BJ (cell line): ENCODE measurements at places on chromosomes 6 and 20.

DNA sequence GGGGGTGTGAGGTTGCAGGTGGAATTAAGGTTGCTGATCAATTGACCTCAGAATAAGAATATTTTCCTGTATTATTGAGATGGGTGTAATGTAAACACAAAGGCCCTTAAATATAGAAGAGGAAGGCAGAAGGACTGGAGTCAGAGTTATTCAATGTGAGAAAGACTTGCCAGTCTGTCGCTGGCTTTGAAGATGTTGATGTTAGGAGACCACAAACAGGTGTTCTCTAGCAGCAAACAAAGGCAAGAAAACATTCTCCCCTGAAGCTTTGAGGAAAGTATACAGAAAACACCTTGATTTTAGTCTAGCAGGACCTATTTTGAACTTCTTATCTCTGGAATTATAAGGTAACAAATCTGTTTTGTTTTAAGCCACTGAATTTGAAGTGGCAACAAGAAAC is 138.9 kb upstream of the PTPRK start:
- no peak for DNase-seq

DNA sequence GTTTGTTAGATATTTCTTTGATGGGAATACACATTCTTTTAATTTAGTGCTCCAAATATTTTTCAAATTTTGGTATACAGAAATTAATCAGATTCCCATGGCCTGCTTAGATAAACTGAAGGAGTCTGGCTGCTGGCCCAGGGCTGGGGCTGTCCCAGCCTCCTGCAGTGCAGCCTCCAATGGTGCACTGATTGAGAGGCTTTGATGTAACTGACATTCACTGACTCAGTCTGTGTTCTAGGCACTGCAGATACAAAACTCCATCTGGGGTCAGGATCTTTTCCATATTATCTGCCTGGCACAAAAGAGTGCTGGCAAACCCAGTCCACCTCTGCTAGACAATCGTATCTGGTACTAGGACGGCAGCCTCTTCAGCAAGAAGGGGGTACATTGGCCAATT is 64.8 kb downstream of the GRIK2 start:
- no peak for DNase-seq

DNA sequence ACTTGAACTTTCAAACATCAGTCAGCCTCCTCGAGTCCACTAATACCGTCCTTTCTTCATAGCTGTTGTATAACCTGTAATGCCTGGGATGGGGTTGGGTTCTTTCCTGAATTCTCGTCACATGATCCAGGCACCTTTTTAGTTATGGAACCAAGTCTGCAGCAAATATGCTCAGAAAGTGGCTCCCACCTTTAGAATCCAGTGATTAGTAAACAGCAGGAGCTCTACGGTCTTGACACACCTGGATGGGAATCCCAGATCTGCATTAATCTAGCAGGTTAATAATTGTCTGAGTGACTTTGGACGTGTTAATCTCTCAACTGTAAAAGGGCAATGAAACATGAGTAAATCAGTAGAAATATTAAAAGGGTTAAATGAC is 729 bp upstream of the ZHX3 start:
- DNase-seq: no peak

DNA sequence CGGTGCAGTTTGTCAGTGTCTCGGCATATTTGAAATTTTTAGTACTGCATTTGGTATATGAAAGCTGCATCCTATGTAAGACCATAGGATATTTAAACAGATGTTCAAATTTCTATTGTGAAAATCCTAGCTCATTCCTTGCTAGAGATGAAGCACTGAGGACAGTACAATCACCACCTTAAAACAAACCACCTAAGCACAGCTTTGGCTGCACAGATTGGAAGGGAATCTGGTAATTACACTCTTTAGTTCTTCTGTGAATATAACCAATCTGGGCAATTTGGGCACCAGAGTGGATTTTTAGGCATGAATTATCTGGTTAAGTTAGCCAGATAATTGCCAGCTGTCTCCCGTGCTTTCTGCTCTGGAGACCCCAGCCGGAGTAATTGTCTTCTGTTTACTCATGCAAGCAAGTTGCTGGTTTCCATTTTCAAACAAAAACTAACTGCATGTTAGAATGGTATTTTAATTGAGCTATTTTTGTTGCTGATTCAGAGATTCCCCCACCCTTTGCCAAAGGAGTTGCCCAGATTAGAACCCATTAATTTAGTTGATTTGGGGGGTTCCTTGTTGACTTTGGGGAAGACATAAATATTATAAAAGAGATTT is 36.9 kb downstream of the E2F3 start:
- DNase-seq: no peak

DNA sequence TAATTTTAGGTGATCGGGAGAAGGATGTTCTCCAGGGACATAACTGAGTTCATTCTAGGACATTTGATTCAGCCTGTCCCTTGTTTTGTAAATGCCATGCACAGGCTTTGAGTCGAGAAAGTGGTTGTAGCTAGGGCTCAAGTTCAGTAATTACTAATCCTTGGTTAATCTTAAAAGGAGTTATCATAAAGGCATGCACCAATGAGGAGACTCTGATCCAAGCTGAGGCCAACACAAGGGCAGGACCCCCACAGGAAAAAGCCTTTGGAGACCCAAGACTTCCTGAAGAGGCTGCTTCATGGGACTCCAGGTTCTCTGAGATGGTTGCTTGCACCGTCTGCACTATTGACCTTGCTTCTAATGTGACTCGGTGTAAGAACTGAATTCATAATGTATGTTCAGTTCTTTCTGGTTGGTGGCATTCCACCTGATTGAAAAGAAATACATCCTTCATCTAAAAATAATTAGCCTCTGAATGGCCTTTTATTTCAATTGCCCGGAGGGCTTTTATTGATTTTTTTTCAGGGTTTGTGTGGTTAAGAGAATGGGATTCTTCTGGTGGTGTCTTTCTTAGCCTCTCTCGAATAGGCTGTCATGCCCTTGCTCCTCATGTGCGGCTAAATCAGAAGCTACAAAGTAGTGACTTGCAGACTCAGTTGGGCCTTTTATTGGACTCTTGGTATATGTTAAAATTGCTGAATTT is 201.7 kb upstream of the PLCB4 start:
- no peak for DNase-seq

DNA sequence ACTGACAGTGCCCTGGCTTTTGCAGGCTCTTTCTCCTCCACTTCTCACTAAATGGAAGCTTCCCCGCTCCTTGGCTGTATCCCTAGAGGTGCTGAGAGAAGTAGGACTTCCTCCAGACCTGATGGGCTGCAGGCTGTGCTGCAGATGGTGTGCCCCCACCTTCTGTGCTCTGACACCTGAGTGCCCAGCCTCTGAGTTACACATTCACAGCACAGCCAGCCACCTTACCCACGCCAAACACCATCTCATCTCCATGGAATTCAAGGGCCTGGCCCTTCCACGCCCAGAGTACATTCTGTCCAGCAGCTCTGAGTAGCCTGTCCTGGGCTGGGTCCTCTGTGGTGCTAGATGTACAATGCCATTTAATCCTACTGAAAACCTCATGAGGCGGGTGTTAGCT is 5.3 kb downstream of the SFTA2 start:
- DNase-seq: no peak
